ENCODE measurements at places on chromosomes 4 and X.

DNA sequence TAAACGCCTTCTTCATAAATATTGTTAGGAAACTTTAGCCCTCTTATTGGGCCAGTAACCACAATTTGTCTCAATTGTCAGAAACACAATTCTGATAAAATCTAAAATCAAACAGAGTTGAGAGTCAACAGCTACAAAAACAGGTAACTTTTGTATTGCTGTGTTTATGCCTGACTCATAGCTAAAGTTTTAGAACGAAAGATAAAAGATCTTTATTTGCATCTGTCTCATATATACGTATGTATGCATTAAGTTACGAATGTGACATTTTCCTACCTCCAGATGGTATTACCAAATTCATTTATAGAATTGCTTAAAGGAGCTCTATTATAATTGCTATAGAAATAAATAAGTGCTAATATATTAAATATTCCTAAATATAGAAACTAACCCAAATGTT is 887.9 kb upstream of the NDST4 start:
- DNase-seq = no peak

DNA sequence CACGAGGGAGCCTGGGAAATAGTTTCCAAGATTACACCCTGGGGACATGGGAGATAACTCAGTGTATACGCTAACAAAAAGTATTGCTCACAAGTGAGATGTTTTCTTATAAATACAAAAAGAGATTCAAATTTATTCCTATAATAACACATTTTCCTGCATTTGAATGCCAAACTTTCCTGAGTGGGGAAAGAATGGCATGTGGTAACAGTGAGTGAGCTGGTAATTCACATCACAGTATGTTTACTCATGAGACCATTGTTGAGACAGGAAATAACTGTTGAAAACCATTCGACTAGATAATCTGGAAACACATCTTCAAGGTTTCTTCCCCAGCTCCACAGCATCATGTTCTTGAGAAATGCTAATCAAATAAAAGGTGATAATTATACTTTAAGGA is 109.1 kb downstream of the TASL start:
- DNase-seq = no peak

- DNase-seq = no peak
Observed at GRCh38 chr4:126708716-126709115, 924.0 kb upstream of the INTU start.

DNA sequence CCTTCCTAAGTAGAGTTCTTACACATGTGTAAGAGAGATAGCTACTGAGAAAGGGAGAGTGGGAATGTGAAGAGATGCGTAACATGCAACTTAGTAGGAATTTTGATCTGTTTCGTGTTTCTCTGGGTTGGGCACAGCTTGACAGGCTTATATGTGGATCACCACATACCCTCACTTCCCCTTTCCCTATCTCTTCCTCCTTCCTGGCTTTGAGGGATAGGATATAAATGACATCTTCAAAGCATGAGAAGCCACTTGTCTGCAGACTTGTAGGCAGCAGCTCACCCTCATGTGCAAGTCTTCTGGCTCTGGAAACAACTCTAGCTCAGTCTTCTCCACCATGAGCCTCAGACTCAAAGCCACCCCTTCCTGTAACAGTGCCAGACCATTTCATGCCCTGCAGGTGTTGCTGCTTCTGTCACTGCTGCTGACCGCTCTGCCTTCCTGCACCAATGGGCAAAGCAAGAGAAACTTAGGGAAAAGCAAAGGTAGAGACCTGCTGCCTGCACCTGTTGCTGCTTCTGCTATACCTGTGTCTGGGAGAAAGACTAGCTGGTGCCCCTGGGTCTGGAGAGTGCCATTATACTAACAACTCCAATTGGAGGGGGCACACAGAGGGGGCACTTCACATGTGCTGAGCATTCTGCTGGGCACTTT is 5.4 kb upstream of the PF4V1 start:
- no peak for DNase-seq

Data from HT1080 (cell line).